Stimulated activated CD8-positive, alpha-beta memory T cell treated with anti-CD3 and anti-CD28 coated beads, Interleukin-15, amount 100 ng/mL, for 4 hours (primary cell): ENCODE measurements at places on chromosomes 13 and 19.

DNA sequence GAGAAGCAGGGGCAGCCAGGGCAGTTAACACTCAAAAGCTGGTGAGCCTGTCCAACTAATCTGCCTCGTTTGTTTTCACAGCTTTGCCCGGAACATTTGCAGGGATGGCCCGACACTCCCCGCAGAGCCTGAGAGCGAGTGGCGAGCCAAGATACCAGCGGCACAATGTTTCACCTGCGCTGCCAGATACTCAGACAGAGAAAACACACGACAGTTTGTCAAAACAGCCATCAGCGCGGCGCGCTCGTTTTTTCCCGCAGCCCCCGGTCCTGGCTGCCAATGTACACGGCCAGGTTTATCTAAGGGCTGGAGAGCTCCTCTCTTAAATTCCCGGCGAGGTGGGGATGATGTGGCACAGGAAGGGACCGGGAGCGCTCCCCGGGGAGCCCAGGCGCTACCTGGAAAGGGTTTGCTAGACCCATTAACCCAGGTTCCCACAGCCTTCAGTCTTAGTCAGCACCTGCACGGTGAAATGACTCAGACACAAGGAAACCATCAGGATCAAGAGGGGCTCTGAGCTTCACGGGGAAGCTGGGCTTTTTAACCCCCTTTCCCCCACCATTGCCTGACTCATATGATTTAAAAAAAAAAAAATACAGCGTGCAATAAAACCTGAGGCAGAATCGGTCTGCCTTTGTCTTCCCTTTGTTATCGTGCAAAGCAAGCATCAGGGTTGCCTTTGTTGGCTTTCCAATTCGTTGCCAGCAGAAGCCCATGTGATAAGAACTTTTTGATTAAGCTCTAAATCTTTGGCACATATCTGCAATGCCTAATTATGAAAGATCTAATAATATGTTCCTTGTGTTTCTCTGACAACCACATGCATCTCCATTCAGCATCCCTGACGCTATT is 186.2 kb downstream of the EFNB2 start:
- no peak for DNase-seq

GRCh38 chr19:7830272-7830771 is 304 bp downstream of the EVI5L start:
- DNase-seq, result no peak

GRCh38 chr13:30111810-30112209 is 195.5 kb downstream of the KATNAL1 start:
- no peak for DNase-seq

DNA sequence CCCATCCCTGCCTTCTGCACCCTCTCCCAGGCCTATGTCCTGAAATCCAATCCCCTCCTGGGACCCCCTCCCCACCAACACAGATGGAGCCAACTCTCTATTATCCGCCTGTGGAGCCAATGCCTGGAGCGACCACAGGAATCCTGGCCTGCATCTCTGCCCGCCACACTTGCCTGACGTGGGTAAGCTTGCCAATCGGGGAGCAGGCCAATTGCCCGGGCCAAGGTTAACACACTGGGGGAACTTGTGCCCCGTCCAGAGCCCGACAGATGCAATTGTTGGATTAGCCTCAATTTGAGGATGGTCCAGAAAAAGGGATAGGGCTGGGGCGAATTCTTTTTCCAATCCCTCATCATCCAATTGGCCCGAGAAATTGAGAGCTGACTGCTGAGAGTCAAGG is 5.9 kb downstream of the WIZ start:
- no peak for DNase-seq
